GM12864 (cell line): ENCODE measurements at places on chromosomes 4 and X.

DNA sequence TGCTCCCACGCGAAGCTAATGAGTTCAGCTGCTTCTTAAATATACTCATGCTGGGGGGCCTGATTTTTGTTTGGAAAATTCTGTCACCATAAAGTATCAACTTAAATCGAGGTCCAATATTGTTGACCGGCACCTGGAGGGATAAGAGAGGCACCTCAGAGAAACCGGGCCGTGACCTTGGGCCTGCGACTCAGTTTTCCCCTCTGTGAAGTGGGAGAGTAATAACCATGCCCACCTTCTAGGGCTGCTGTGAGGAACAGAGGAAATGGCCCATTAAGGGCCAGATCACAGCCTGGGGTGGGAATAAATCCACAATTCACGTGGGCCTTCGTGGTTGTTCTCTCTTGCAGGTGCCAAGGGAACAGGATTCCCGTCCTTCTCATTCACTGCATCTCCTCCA is 39.4 kb downstream of the ZBTB49 start:
- no peak for DNase-seq

GRCh38 chr4:114512595-114513295 is 85.9 kb upstream of the UGT8 start:
- no peak for DNase-seq

GRCh38 chrX:18210470-18210869 is 10.2 kb downstream of the BEND2 start:
- no peak for DNase-seq

DNA sequence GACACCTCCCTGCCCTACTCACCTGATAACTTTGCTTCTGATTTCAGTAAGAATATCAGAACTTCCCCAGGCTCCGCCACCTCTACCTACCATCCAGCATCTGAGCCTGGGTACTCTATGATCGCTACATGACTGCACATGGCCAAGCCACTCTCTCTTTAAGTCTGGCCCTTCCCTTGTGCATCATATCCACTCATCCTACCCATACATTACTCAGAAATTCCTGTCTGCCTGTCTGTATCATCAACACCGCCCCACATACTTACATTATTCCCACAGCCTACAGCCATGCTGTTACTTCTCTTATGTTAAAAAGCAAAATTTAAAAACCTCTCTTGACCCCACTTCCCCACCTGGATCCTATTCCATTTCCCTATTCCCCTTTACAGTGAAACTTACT is 84.7 kb downstream of the SCD5 start:
- DNase-seq: no peak

- peak; percentile 5 for DNase-seq
These were observed 96.6 kb upstream of the BANK1 start for GRCh38 chr4:101693842-101694398.

DNA sequence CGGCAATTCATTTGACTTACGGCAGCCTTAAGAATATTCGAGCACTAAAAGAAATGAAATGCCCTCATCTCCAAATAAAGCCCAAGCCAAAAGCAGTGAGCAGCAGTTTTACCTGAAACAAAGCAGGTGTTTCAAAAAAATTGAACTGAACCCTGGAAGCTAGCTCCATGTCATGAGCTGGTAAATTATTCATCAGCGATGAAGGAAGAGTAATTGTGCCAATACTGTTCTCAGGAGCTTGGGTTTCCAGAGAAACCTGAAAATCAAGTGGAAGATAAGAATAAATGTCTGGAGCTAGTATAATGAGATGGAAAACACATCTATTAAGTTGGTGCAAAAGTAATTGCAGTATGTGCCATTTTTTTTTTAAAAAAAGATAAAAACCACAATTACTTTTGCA is 24.0 kb upstream of the PHKA2 start:
- no peak for DNase-seq

- peak; percentile 41 for DNase-seq
These were observed 82.4 kb upstream of the HPRT1 start for GRCh38 chrX:134377537-134377936.

- no peak for DNase-seq
These were observed 492.0 kb downstream of the ZIC3 start for GRCh38 chrX:138057883-138058282.
